Adrenal gland (tissue), 19 donors: ENCODE measurements at places on chromosomes 12 and 14. TPM values are rescaled to one million over a fixed set of nuclear protein-coding genes. Genes with fewer than 3 reads are reported as not detected.
A peak's percentile ranks its signal among the peaks of the same experiment; 100 is the strongest.

SCN8A gene
- 1.5 TPM for total RNA-seq

GRCh38 chr12:75488553-75488952 lies 8.0 kb downstream of the GLIPR1 start:
- no peak for DNase-seq

DNA sequence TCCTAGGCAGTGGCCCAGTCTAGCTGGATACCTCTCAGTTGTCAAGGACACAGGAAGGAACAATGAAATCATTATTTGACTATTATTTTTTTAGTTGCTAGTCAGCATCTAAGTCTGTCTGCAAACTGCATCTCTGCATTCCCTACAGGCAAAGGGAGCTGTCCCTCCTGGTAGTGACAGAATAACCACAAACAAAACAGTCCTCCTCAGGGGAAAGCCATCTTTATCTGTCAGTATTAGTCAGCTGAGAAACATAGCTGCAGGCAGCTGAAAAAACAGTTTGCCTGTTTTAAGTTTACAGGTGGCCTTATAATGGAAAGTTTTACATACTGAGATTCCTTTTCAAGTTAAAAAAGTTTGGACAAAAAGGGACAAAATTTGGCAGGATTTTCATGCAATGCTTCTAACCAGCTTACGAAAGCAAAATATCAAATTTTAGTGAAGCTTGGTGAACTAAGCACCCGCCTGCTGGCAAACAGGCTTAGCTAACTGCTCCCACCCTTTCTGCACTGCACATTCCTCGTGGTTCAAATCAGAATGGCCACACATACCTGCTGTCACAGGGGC lies 29.5 kb downstream of the SLC25A21 start:
- DNase-seq, result no peak

- no peak for DNase-seq
Measured at GRCh38 chr12:132837693-132838409, 9.2 kb upstream of the GOLGA3 start.

DNA sequence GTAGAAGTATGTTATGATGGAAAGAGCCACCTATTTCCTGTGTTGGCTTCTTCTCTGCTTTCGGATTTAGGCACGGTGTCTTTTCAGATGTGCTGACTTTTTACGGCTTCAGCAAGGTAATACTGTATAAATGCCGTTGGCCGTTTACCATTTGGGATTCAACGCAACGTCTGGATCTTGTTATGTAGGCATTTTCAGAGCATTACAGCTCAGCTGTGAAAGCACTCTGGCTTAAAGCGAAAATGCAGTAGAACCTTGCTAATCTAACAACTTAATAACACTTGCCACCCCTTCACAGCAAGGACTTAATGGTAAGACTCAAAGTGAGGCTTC lies 229.9 kb downstream of the EFCAB11 start:
- no peak for DNase-seq

TAS2R20 gene
- 2.3 TPM for total RNA-seq

DNA sequence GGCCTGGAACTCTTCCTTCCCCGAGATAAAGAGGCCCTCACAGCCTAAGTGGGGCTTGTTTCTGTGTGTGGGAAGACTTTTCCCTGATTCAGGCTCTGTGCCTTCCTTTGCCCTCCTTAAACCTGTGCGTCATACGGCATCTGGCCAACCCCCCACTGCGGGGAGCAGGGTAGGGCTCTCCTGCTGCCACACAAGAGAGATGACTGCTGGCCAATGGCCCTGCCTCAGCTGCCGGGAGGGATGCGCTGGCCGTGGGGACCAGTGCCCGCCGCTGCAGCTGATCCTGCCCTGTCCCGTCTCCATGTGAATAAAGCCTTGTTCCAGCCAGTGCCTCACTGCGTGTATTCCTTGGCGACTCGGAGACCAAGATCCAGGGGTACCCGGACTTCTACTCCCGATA lies 42.5 kb upstream of the BEGAIN start:
- DNase-seq, result no peak

DNA sequence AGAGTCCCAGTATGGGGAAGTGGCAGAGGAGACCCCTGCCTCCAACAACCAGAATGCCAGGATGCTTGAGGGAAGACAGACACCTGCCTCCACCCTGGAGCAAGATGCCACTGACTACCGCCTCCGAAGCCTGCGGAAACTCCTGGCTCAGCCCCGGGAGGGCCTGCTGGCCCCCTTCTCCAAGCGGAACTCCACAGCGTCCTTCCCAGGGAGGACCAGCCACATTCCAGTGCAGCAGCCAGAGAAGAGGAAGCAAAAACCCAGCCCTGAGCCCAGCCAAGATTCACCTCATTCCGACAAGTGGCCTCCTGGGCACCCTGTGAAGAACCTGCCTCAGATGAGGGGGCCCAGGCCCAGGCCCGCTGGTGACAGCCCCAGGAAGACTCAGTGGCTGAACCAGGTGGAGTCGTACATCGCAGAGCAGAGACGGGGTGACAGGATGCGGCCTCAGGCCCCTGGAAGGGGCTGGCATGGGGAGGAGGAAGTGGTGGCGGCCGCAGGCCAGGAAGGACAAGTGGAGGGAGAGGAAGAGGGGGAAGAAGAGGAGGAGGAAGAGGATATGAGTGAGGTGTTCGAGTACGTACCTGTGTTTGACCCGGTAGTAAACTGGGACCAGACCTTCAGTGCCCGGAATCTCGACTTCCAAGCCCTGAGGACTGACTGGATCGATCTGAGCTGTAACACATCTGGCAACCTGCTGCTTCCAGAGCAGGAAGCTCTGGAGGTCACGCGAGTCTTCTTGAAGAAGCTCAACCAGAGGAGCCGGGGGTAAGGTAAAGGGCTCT lies 93.7 kb downstream of the B4GALNT3 start:
- no peak for DNase-seq

ZNF10 gene
- total RNA-seq, result 8.1 TPM

DNA sequence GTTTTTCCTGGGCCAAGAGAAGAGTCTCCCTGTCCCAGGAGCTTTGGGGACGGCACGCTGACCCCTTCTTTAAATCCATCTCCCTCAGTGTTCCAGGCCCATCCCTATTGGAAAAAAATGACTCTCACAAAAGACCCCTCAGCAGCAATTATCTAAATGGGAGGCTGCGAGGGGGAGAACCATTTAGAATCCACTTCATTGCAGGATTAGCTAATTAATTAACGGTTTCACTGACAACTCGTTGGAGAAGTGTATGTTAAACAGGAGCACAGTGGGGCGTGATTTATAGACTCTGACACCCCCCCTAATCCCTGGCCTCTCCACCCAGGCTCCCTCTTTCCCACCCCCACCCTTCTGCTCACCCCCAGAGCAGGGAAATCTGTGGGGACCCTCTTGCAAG lies 162.8 kb upstream of the LHX5 start:
- DNase-seq, result no peak

- DNase-seq, result no peak
Measured at GRCh38 chr12:77102691-77103090, 37.3 kb upstream of the E2F7 start.

PPHLN1 gene
- 74.4 TPM for total RNA-seq

DNA sequence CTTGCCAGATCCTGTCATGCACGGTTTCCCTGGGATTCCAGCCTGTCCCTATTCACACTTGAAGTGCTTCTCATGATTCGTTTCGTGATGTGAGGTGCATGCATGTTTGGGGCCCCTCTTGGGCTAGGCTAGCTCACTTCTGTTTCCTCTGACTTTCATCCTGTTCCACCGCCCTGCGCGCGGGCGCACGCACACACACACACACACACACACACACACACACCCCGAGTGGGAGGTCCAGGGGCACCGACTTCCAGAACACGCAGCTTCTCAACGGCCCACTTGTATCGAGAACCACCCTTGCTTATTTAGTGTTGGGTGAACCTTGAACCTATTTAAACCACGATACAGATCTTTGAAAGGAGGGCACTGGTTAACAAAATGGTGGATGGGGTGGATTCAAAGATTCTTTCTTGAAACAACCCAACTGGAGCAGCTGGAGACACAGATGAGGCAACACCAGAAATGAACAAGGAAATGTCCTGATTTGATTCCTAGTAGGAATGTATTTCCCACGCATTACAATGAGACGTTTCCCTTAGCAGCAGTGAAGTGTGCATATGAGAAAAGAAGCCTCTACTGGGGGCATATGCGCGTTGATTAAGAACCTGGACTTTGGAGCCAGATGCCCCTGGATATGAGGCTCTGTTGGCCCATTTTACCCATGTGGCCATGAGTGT lies 16.3 kb downstream of the ELK3 start:
- no peak for DNase-seq

DNA sequence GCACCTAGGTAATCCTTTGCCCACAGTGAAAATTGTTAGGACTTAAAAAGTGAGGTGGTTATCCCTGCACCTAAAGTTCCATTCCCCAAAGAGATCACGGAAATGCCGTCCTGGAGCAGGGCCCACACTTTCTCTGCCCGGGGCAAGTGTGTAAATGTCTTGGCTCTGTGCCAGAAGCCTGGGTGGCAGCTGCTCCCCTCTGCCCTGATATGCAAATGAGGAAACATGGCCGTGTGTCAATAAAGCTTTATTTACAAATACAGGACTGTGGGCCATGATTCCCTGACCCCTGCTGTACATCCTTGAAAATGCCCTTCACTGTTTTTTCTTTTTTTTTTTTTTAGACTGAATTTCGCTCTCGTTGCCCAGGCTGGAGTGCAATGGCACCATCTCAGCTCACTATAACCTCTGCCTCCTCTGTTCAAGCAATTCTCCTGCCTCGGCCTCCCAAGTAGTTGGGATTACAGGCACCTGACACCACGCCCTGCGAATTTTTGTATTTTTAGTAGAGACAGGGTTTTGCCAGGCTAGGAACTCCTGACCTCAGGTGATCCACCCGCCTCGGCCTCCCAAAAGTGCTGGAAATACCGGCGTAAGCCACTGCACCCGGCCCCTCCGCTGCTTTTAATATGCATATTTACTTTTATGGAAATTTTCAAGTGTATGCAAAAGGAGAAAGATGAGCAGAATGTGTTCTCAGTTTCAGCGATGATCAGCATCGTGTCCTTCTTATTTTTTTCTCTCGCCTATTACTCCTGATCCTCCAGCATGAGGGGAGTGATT lies 75.5 kb downstream of the GALNT9 start:
- DNase-seq, result no peak

GRCh38 chr12:24911271-24911791 lies 37.6 kb downstream of the BCAT1 start:
- DNase-seq, result no peak

DNA sequence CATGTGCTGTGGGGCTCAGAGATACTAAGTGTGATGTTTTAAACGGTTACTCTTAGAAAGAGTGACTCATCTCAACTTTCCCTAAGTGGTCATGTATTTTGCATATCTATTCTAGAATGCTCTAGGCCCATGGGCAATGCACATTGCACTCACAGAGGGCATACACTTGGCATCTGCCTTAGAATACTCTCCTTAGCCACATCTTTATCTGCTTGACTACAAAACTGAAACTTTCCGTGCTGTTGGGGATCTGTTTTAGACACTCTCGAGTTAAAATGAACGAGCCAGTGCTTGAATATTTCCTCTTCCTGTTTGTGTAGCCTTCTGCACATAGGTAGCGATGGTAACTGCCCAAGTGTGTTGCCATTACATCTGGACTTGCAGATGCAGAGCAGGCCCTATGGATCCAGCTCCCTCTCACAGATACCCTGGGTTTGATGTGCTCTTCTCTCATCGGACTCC lies 180.5 kb downstream of the CAND1 start:
- no peak for DNase-seq

- DNase-seq, result no peak
Measured at GRCh38 chr12:128314611-128315010, 47.6 kb downstream of the TMEM132C start.

CCDC177 gene
- total RNA-seq, result not detected

DNA sequence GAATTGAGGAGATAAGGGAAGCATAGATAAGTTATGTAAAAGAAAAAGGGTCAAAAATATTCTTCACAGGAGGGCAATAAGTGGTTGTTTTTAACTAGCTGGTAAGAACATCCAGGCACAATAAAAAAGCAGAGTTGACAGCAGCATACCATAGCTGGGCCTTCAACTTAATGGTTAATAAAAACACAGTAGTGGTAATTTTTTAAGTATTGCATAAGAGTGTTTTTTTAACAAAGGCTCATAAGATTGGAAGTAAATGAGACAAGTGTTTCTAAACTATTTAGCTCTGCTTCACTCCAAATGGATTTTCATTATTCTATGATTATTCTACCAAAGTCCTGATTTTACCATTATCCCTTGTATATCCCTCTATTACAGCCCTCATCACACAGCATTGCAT lies 140.1 kb upstream of the TSPAN8 start:
- no peak for DNase-seq

GRCh38 chr12:926641-927040 lies 22.9 kb downstream of the RAD52 start:
- no peak for DNase-seq

GPX2 gene
- total RNA-seq, result not detected

- no peak for DNase-seq
Measured at GRCh38 chr12:53184828-53185227, 4.1 kb upstream of the CSAD start.

DNA sequence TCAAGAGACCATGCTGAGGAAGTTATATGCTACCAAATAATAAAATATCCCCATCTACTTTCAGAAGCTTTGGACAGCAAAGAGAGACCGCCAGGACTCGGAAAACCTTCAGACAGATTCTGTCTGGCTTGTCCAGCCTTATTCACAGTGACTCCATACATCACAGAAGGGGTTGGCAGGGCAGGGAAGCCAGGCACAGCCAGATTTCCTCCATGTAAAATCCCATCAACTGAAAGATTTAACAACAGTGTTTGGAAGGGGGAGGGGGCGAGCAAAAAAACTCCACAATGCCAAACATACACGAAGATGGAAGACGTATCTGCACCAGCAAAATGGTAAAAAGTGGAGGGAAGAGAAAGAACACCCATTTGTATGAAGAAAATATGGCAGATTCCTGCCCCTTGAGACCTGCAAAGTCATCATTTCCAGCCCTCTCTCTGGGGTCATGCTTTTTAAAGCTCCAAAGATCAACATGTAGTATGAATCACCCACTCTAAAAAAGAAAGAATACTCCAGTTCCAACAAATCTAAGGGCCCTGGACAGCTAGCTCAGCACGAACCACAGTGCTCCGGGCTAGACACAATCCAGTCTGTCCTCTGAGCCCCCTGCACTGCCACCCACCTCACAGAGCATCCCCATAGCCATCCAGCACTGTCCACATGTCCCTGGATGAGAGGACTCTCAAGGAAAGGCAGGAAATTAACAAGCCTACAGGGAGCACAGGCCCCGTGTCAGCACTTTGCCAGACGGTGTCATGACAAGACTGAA lies 116.4 kb downstream of the DICER1 start:
- DNase-seq, result peak; percentile 25

RIN3 gene
- total RNA-seq, result 34.3 TPM

DNA sequence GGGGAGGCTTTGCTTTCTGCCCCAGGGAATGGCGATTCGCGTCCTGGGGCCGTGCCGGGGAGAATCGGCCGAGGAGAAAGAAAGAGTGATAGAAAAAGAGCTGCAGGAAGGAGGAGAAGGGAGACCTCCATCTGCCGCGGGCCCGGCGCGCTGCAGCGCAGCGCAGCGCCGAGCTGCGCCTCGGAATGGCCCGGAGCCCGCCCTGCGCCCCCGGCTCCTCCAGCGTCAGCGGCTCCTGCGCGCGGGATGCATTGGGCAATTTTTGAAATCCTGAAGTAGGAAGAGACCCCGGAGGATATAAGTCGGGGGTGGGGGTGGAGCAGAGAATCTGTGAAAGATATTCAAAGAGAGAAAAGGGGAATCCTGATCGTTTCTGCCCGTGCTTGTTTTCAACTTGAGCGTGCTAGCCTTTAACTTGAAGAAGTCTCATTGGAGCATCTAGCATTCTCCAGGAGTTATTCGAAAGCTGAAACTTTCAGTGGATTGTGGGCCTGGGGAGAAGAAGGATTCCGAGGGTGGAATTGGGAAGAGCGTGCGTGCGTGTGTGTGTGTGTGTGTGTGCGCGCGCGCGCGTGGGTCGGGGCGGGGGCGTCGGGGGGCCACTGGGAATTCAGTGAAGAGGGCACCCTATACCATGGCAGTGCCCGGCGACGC lies 441 bp downstream of the PDE3A start:
- peak; percentile 50 for DNase-seq
